T-helper 2 cell (primary cell): ENCODE measurements at places on chromosomes 16 and 17.
A peak's percentile ranks its signal among the peaks of the same experiment; 100 is the strongest.

DNA sequence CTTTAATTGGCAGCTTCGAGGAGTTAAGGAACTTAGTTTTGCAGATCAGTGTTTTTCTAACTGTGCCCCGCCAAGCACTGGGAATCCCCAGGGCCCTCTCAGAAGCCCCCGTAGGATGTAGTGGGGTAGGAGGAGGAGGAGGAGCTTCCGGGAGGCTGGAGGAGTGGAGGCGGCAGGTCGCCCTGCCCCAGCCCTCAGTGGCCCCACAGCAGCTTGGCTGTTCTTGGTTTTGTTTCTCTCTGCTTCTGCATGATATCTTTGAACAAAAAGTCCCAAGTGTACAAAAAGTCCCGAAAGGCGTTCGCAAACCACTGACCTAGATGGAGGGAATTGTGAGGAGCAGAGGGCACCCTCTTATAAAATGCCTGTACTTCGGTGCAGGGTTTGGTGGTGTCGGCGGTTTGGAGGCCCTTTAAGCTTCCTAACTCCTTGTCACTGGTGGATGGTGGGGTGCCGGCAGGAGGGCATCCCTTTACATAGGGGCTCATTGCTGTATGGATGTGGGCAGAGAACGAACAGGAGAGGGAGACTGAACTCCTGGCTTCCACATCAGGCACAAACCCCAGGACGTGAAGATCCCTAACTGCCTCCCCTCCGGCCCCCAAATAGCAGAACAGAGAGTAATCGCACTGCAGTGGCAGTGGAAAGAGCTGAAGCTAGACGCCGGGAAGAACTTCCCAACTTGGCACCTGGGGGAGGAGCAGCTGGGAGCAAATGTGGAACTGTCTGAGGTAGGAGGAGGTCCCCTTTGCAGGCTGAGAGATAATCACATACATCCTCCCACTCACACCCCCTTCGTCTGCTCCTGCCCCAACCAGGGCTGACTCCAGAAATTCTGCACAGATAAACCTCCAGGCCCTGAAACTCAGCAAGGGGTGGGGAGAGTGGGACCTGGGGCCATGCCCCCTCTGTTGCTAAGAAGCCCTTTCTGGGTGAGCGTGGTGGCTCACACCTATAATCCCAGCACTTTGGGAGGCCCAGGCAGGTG is 20.1 kb downstream of the EPOP start:
- no peak for DNase-seq

- DNase-seq, result no peak
These were observed 46.1 kb downstream of the ABCA8 start for GRCh38 chr17:68909066-68909465.

GRCh38 chr16:72015124-72015523 is 6.6 kb downstream of the DHODH start:
- DNase-seq, result no peak

GRCh38 chr17:10327640-10328039 is 45.2 kb downstream of the MYH13 start:
- DNase-seq, result peak; percentile 34

DNA sequence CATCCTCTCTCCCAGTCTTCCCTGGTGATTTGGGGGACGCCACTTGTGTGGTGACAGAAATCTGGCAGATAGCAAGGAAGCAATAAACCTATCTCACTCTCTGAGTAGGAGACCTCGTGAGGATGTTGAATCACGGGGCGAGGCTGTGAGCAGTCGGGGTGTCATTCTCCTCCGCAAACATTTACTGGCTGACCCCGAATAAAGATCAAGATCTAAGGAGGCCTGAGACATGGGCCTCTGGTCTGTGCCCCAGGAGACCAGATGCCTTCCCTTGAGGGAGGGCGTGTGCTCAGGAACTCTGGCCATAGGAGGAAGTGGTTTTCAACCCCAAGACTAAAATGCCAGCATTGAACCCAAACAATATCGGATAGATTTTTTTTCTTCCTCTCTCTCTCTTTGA is 53.1 kb downstream of the FOXL1 start:
- DNase-seq, result no peak

DNA sequence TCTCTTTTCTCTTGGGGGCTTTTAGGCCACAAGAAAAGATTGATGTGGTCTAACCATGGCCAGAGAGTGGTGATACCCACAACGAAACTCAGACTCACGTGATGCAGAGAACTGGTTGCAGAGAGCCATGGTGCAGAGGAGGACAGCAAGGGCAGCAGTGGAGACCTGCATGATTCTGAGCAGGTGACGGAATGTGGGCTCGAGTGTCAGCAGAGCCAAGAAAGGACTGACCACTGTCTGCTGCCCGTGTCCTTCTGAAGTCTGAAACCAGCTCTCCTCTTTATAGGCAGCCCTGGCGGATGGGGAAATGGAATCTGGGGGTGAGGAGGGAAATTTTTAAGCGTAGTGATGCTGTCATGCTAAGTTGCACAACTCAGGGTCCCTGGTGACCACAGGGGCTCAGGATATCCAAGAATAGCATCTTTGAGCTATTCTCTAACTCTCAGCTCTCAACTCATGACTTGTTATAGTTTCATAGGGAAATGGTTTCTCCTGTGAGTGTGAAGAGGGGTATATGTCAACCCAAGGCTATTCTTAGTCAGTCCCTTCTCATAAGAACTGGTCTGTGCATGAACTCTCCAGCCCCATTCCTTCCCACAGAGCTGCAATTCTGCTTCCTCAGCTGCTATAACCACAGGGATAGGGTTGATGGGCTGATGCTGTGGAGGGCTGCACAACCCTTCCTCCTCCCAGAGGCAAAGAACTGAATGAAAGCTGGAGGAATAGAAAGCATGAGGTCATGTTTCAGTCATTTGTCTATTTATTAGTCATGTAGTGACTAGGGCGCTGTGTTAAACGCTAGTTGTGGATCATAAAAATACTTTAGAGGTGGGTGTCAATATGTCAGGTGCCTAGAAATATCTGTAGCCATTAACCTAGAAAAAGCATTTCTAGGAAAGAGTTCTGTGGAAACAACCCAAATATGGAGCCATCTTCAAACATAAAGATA is at the start of gene CCL3:
TSS of gene CCL3 (minus strand) at position 256 of the 949 bp plus-strand sequence. CDS start at position 171, 85 bp downstream.
- no peak for DNase-seq
